ENCODE measurements at places on chromosomes 3 and 15. TPM values are rescaled to one million over a fixed set of nuclear protein-coding genes. Genes with fewer than 3 reads are reported as not detected.

The TM6SF1 gene
- total RNA-seq, result 1.3 TPM

The C15orf62 gene
- total RNA-seq, result 2.0 TPM

The FBXO40 gene
- not detected for total RNA-seq

The SATB1 gene
- 459 TPM for total RNA-seq

The CHRFAM7A gene
- 1.8 TPM for total RNA-seq

The ABHD6 gene
- 7.3 TPM for total RNA-seq

The GOLGB1 gene
- total RNA-seq, result 38.0 TPM

The RASL12 gene
- total RNA-seq, result not detected

The PP2D1 gene
- total RNA-seq, result not detected

The SYNM gene
- 5.2 TPM for total RNA-seq

The KLHL6 gene
- 38.7 TPM for total RNA-seq

The IMPG2 gene
- total RNA-seq, result 0.47 TPM

The LDHAL6B gene
- not detected for total RNA-seq

The FGF12 gene
- total RNA-seq, result not detected

The CHRNA3 gene
- not detected for total RNA-seq

The LYZL4 gene
- not detected for total RNA-seq

The CPN2 gene
- total RNA-seq, result not detected

The CHST2 gene
- 4.5 TPM for total RNA-seq

The PIERCE2 gene
- 0.42 TPM for total RNA-seq

Measured in naive thymus-derived CD4-positive, alpha-beta T cell (primary cell).